ENCODE measurements at places on chromosomes 4 and X.

DNA sequence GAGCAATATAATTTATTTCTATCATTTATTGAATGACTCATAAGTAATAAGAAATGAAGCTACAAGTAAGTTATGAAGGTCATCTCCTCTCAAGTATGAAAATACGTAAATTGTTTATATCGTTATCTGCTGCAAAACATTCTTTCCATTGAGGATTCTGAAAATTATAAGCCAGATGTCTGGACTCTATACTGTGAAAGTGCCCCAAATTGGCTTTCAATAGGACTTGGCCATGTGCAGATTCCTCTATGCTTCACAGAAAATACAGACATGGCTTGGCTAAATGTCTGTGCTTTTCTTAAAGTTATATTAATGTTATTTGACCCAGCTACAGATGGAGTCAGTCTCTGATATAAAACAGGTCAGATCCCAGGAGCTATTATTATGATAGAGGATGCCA, 2109.9 kb upstream of the AGA start:
- DNase-seq, result no peak

GRCh38 chr4:76011700-76012387, 4.5 kb upstream of the CXCL9 start:
- no peak for DNase-seq

- DNase-seq, result no peak
Observed at GRCh38 chr4:153497091-153497531, 31.0 kb downstream of the TMEM131L start.

DNA sequence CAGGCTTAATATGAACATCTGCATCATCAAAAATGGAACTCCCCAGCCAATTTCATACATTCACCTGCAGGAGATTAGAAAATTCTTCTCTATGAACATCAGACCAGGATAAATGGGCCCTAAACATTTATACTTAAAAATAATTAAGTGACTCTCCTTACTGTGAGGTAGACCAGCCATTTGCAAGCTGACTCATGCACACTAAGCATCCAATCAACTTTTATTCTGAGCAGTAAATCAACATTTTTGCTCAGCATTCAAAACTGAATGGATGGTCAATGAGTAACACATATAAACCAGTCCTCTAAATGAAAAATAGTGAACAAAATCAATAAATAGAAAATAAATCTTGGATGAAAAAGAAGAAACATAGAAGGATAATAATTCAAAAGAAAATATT, 19.9 kb upstream of the PCDH10 start:
- no peak for DNase-seq

DNA sequence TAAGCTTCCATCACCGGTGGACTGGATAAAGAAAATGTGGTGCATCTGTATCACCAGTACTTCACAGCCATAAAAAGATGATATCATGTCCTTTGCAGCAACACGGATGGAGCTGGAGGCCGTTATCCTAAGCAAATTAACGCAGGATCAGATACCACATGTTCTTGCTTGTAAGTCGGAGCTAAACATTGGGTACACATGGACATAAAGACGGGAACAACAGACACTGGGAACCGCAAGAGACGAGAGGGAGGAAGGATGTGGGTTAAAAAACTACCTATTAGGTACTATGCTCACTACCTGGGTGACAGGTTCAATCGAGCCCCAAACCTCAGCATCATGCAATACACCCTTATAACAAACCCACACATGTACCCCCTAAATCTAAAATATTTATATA, 16.3 kb upstream of the IDS start:
- DNase-seq, result no peak

DNA sequence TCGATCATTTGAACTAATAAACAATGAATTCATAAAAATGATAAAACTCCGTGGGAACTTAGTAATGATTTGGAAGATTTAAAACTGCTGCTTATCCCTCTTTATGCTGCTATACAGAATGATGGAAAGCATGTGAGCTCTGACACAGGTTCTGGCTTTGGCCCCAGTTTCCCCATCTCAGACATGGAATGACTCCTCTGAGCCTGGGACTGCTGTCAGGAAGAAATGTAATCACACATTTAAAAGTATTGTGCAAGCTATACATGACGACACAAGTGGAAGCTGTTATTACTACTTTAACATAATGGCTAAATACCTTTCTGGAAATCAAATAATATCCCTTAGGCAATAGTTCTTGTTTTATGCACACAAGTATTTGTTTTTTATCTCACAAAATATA, 161.7 kb downstream of the DCHS2 start:
- DNase-seq, result no peak

DNA sequence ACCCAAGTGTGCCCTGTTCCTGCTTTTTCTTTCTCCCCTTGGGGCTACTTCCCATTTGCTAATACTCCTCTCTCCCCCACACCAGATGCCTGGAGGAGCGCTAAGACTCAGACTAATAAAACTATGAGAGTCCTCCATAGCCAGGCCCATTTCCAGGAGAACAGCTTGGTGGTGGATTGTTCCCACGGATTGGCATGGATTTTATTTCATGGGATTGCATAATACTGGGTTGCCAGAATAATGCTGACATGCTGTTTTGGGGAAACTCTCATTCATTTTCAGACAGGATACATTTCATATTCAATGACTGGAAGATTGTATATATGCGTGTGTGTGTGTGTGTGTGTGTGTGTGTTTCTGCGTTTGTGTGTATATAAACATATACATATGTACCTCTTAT, 447.5 kb upstream of the PITX2 start:
- DNase-seq, result no peak

DNA sequence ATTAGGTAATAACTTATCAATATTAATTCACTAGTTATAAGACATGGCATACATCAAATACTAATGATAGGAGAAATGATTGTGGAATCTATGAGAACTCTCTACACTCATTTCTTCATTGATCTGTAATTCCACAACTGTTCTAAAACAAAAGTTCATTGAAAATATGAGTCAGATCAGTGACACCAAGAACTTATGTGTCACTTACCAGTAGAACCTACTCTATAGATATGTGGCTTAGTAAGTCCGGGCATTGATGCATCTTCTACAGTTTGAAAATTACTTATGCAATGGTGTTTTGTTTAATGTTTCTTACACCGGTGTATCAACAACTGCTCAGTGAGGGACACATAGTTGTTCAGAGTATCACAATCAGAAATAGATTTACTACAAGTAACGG, 520.3 kb downstream of the ARAP2 start:
- no peak for DNase-seq

DNA sequence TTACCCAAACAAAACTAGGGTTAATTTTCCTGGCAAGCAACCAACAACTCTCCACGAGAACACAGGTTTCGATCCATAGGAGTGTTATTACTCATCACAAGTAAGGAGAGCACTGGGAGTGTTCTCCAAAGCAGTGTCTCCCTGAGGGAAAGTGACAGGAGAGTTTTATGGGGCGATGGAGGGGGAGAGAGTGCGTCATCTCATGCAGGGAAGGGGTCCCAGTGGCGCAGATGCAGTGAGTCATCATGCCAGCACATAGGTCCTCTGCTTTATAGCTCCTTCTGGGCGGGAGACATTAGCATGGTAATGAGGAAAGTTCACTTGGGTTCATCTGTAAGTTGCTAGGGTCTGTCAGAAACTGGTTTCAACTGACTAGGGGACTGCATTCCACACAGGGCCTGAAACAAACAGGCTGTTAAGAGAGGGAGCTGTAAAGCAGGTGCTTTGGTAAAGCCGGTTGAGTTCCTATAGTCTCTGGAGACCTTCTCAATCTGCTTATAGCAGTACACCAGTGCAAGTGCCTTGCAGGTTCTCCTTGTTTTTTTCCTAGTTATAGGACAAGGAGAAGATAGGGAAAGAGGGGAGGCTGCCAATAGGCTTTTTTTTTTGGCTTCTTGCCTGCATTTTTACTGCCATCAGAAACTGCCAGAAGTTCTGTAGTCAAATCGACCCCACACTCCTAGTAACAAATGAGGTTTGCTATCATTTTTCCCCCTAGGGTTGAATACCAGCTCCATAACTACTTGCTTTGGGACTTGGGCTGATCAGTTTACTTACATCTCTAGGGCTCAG, 12.8 kb upstream of the BOD1L1 start:
- no peak for DNase-seq

GRCh38 chr4:168978001-168978700, 31.9 kb downstream of the CBR4 start:
- no peak for DNase-seq

DNA sequence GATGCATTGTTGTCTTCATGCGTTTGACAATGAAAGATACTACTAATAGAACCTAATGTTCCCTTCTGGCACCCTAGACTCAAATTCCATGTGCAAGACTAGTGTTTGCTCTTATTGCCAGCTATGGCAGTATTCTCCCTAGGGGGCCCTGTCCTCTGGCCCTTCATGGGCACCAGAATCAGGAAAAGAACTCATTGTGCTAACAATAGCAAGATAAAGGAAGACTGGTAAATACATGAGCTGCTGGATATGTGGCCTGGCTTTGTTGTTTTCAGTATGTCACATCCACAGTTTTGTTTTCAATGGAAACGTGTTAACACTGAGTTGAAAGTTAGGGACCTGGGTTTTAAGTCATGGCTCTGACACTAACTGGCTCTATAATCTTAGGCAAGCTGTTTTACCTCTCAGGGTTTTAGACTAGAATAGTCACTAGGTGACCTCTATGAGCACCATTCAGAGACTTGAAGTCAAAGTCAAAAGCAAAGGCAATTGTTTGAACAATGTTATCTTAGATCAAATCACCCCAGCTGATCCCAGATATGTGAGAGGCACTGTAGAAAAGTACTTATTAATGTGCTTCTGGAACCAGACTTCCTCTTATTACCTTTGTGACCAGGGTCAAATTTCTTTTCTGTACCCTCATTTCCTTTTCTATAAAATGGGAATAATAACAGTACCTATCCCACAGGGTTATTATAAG, 253.7 kb upstream of the DIAPH2 start:
- DNase-seq, result no peak

DNA sequence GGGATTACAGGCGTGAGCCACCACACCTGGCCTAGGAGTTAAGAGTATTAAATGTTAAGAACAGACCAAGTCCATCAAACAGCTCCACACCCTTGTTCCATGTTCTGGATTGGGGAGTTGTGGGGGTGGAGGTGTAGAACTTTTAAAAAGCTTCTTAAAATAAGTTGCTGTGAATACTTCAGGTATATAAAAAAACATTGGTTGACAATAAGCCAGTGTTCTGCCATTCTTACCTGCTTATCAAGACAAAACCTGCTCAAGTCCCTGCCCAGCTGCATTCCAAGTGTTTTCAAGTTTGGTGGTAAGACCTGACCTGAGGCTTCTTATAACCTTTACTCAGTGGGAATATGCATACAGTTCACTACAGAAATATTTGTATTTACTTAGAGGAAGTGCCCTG, 6.4 kb downstream of the RBM3 start:
- DNase-seq, result no peak

GRCh38 chrX:48806081-48806480, 4.2 kb downstream of the HDAC6 start:
- no peak for DNase-seq

DNA sequence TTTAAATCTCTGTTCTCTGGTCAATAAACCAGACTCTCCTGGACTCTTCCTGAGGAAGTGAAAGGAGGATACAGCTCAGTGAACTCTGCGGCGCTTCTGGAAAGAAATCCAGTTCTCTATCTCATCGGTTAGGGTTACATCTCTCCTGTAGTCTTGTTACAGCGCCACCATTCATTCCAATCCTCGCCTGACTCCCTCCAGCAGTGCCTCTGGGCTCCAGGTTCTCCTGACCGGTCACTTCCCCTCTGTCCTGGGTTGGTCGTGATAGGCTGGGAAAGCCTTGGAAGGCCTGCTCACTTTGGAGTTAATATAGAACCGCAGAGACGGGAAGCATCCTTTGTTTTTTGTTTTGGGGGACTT, 97.0 kb upstream of the STOX2 start:
- DNase-seq, result no peak

DNA sequence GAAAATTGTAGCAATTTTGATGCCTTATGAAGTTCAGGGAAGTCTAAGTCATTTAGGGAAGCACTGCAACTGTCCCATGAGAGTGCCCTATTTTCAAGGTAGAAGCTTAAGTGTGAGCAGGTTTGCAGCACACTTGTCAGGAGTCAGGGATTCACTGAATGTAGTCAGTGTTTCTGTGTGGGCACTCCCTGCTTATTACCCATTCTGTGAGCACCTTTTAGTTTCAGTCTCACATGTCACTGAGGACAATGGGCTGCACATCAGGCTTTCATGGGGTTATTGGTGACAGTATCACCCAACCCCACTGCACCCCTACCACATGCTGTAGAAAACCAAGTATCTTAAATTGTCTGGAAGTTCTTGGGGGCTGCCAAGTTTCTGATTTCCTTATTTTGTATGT, 2.9 kb upstream of the CCNG2 start:
- no peak for DNase-seq

DNA sequence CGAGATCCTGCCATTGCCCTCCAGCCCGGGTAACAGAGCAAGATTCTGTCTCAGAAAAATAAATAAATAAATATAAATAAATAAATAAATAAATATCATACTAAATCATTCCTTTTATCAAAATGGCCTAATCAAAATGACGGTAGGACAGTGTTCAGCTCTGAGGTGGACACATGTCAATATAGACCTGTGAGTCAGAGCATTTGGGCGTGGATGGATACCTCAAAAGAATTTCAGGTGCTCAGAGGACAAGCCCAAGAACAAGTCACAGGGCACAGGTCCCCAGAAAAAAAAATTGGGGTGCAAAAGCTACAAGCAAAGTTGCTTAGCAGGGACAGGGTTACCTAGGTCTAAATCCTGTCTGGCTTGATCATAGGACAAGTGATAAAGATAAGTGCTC, 204.7 kb upstream of the HS3ST1 start:
- no peak for DNase-seq

- DNase-seq, result peak; percentile 50
Observed at GRCh38 chr4:1351854-1352566, 5.0 kb downstream of the UVSSA start.

DNA sequence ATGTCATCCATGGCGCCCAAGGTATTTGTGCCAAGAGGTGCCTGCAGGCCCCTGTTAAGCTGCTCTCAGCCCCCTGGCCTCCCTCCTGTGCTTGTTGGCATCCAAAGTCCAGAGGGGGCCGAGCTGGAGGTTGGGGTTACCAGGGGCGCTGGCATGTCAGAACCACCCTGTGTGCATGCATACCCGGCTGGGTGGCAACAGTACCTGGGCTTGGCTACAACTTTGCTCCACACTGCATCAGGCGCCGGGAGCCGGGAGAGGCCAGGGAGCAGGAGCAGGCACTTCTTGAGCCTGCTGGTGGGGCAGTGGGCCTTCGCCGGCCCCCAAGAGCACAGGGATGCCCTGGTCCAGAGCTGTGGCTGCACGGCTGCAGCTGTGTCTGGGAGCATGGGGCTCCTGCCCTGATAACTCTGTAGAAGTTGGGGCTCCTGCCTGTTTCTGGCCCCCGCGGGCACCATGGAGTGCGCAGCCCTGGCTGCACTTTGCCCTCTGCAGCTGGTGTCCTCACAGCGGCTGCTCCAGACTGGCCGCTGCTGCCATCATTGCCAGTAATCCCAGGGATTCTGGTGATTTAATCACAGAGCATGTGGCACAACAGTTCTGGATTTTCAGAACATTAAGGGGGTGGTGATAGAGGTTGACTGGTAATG, 130.3 kb downstream of the ARHGAP10 start:
- DNase-seq, result no peak

- peak; percentile 32 for DNase-seq
Observed at GRCh38 chr4:118969359-118969758, 80.7 kb downstream of the SYNPO2 start.

All from HCT116 (cell line).